WTC11 (cell line): ENCODE measurements at places on chromosomes 6 and 20. TPM values are rescaled to one million over a fixed set of nuclear protein-coding genes. Genes with fewer than 3 reads are reported as not detected.
A peak's percentile ranks its signal among the peaks of the same experiment; 100 is the strongest.

DNA sequence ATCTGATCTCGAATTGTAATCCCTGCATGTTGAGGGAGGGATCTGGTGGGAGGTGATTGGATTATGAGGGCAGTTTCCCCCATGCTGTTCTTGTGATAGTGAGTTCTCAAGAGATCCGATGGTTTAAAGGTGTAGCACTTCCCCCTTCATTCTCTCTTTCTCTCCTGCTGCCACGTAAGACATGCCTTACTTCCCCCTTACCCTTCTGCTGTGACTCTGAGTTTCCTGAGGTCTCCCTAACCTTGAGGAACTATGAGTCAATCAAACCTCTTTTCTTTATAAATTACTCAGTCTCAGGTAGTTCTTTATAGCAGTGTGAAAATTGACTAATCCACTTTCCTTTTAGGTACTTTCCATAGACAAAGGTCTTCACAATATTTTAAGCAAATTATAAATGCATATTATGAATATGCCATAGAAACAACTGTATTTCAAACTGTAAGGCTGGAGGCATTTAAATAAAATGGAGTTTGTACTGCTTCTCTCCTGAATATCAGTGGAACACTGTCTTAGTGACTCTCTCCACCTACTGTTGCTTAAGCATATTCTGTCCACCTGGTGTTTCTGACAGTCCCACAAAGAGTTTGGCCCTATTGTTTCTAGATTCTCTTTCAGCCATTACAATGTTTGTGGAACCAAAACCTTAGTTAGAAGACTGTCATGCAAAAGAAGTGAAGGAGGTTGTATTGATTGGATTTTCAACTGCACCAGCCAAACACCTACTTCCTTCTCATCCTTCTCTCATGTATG, 24.3 kb upstream of the IL17A start:
- H3K36me3 ChIP-seq = peaks cover 32% of the 10 kb centered on the region
- H3K4me3 ChIP-seq = no peak overlapping the region
- no peak overlapping the region for H3K27ac ChIP-seq
- peaks cover 10% of the 10 kb centered on the region for H3K4me1 ChIP-seq
- no peaks in the 10 kb centered on the region; the same call in 1 of the 2 replicates for H3K27me3 ChIP-seq

Gene GNL1
- total RNA-seq = 69.1 to 85.7 TPM (median 72.8 TPM) in 3 replicates

GRCh38 chr6:24991810-24992467, 56.2 kb upstream of the RIPOR2 start:
- DNase-seq = peak; percentile 61

DNA sequence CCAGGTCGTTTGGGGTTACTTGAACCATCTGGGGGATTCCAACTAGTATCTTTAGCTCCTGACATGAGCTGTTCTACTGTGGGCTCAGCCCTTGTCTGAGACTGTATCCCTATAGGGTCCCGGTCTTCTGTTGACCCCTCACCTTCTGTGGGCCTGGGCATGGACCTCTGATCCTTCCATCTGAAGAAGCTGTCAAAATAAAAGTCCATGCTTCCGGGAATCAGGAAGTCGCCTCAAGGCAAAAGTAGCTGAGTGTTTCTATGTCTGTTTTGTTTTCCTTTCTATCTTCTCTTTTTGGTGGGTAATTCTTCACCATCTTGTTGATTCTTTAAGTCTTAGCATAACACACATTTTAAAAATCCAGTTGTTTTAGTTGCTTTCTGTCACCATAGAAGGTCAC, 30.3 kb downstream of the ITPR3 start:
- no peak for DNase-seq
- H3K27ac ChIP-seq = no peak overlapping the region
- peaks cover 4% of the 10 kb centered on the region; the same call in 1 of the 2 replicates for H3K36me3 ChIP-seq

GRCh38 chr20:19765266-19765665, 7.2 kb downstream of the RIN2 start:
- H3K27ac ChIP-seq = no peak overlapping the region
- H3K4me1 ChIP-seq = peaks cover 16% of the 10 kb centered on the region
- H3K27me3 ChIP-seq = peaks cover 13% of the 10 kb centered on the region
- DNase-seq = no peak

DNA sequence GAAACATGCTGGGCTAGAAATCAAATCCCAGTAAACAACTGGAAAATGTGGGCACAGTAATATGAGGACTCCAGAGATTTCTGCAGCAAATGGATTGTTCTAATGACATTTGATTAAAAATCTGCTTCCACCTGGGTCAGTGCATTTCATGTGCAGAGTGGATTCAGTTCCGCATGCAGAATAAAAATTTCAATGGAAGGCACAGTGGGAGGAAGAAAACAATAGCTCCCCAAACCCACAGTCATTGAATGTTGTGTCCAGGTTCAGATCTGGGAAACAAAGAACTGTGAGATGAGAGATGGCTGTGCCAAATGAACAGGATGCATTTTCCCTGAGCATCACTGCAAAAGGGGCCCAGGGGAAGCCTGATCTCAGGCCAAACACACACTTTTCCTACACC, 403.1 kb downstream of the BTBD9 start:
- H3K36me3 ChIP-seq = no peaks in the 10 kb centered on the region
- H3K4me3 ChIP-seq = no peak overlapping the region
- H3K4me1 ChIP-seq = peaks cover 64% of the 10 kb centered on the region
- no peaks in the 10 kb centered on the region for H3K27me3 ChIP-seq
- DNase-seq = no peak
- H3K27ac ChIP-seq = no peak overlapping the region; the same call in 1 of the 2 replicates

GRCh38 chr6:151142676-151143075, 97.1 kb upstream of the AKAP12 start:
- no peak overlapping the region for H3K27ac ChIP-seq
- peaks cover 4% of the 10 kb centered on the region for H3K36me3 ChIP-seq
- DNase-seq = no peak
- peaks cover 4% of the 10 kb centered on the region for H3K4me1 ChIP-seq

- H3K27me3 ChIP-seq = peaks cover 28% of the 10 kb centered on the region
- DNase-seq = no peak
- H3K4me1 ChIP-seq = peaks cover 15% of the 10 kb centered on the region
- H3K4me3 ChIP-seq = peak overlapping the region; percentile 90
- H3K27ac ChIP-seq = no peak overlapping the region
Measured at GRCh38 chr6:159074120-159074684, 29.4 kb upstream of the TAGAP start.

- H3K4me1 ChIP-seq = peaks cover 32% of the 10 kb centered on the region
- no peak overlapping the region for H3K4me3 ChIP-seq
- H3K36me3 ChIP-seq = no peaks in the 10 kb centered on the region
- no peak for DNase-seq
Measured at GRCh38 chr6:89045576-89045975, 35.0 kb upstream of the PNRC1 start.

GRCh38 chr6:50845499-50846143, 26.9 kb downstream of the TFAP2B start:
- no peak overlapping the region for H3K27ac ChIP-seq
- H3K4me3 ChIP-seq = peak overlapping the region; percentile 86
- peaks cover 77% of the 10 kb centered on the region for H3K4me1 ChIP-seq
- DNase-seq = peak; percentile 54
- no peaks in the 10 kb centered on the region for H3K36me3 ChIP-seq

DNA sequence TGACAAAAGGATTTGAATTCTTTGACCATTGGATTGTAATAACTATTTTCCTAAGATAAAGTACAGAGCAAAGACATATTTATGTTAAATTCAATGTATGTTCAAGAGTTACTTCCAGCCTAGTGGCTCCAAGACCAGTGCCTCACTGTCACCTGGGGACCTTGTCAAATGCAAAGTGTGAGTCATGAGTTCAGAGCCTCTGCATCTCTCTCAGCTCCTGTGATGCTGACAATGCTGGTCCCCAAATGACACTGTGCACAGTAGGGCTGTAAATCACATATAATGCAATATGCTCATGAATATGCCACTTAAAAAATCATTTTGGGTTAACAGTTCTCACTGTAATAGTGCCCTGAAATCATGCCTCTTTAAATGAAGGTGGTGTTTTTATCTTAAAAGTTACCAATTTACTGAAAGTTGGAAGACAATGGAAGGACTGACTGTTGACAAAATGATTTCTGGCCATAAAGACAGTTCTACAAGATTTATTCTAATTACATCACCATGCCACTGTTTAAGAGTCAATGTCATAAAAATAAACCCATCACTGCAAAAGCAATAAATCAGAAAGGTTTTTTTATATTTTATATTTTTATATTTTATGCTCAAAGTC, 62.1 kb downstream of the NRSN1 start:
- peaks cover 1% of the 10 kb centered on the region for H3K36me3 ChIP-seq
- H3K27ac ChIP-seq = no peak overlapping the region
- no peak for DNase-seq
- H3K4me1 ChIP-seq = 0 out of 2 replicates have a peak, but pooled peaks cover 3% of the 10 kb centered on the region

Gene FGD2
- total RNA-seq = 0.31 to 0.78 TPM (median 0.44 TPM) in 3 replicates

- no peaks in the 10 kb centered on the region for H3K36me3 ChIP-seq
- no peaks in the 10 kb centered on the region for H3K4me1 ChIP-seq
- H3K4me3 ChIP-seq = no peak overlapping the region
- DNase-seq = no peak
- no peak overlapping the region for H3K27ac ChIP-seq
Measured at GRCh38 chr6:44576132-44576631, 188.7 kb downstream of the CDC5L start.

DNA sequence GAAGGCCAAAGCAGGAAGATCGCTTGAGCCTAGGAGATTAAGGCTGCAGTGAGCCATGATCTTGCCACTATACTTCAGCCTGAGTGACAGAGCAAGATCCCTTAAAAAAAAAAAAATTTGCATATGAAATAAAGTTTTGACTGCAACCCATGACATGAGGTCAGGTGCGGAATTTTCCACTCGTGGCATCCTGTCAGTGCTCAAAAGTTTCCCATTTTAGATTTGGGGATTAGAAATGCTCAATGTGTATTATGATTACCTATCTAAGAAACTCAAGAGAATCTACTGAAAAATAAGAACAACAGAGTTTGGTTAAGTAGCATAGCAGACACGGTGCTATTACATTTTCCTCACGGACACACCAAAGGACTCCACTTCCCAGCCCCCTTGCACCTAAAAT, 11.7 kb downstream of the SLC23A2 start:
- H3K27me3 ChIP-seq = no peaks in the 10 kb centered on the region
- no peak overlapping the region for H3K4me3 ChIP-seq
- peaks cover 19% of the 10 kb centered on the region for H3K4me1 ChIP-seq

Gene SNAI1
- total RNA-seq = 7.0 to 8.7 TPM (median 7.9 TPM) in 3 replicates

DNA sequence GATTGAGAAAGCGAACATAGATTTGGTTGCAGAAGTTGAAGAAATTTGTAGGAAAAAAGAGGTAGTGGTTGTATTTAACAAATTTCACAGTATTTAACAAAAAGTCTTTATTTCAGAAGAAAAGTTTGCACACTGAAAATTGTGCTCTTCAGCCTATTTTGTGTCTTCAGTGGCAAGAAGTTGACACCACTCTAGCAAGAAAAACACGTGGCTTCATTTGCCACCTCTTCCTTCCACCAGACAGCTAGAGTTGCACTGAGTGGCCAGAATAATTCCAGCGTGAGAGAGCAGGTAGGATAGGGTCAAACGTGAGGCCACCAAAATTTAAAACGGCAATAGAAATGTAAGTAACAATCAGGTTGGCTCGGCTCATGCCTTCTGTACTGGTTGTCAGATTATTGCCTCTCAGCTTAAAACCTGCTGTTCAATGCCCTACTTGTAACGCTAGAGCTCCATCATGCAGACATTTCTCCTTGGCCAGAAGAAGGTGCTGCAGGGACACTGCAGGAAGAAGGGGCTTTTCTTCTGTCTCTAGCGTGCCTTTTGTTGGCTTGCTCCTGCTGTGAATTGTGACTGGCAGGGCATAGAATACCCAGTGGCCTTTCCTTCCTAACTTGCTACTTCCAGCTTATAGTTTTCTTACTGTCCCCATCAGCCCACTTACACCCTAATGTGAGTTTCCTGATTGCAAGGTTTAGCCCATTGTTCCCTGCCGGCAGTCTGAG, 12.1 kb downstream of the TRAPPC3L start:
- H3K27ac ChIP-seq = 0 out of 2 replicates have a peak overlapping the region, but pooled peaks have one; percentile 2
- H3K4me1 ChIP-seq = peaks cover 49% of the 10 kb centered on the region
- no peaks in the 10 kb centered on the region for H3K36me3 ChIP-seq
- no peaks in the 10 kb centered on the region for H3K27me3 ChIP-seq

DNA sequence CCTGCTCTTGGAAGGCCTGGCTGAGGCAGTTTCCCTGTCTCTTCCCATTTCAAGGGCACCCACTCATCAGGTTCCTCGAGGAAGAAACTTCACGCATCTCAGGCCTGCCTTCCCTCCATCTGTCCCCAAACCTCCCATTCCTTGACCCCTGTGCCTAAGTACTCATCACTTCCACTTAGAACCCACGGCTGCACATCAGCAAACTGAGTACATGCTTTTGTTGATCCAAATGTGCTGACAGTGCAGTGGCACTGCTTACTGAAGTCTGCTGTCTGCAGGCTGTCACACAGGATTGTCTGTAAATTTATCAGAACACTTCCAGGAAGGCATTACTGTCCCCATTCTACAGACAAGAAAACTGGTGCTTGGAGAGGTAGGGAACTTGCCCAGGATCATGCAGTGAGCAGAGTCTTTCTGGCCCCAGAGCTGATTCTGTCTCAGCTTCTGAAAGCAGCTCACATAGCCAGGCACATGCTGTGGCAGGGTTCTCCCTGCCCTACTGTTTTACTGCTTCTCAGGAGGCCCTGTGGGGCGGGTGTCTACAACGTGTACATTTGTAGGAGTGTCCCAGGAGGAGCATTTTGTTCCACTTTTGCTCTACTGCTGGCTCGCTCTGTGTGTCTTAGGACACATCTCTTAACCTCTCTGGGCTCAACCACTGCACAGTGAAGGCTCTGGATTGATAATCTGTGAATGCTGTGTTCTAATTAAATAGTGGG, 64.2 kb upstream of the XRN2 start:
- H3K36me3 ChIP-seq = no peaks in the 10 kb centered on the region
- H3K4me1 ChIP-seq = peaks cover 43% of the 10 kb centered on the region
- H3K27me3 ChIP-seq = no peaks in the 10 kb centered on the region
- DNase-seq = no peak
- no peak overlapping the region for H3K27ac ChIP-seq
